ENCODE measurements at places on chromosomes 7 and 10.

DNA sequence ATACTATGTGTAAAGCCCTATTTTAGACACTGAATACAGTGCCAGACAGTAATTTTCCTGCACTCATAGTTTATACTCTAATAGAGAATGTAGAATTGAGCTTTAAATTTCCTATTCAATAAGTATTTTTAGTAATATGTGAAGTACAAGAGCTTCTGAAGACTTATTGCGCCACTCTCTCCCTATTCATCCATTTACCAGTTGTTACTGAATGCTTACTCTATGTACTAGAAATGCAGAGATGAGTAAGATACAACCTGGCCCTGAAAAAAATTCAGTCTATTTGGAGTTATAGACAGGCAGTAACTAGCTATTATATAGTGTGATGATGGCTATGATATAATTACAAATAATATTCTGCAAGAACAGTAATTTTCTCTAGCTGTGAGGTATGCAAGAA is 98.8 kb downstream of the ADK start:
- DNase-seq, result no peak

DNA sequence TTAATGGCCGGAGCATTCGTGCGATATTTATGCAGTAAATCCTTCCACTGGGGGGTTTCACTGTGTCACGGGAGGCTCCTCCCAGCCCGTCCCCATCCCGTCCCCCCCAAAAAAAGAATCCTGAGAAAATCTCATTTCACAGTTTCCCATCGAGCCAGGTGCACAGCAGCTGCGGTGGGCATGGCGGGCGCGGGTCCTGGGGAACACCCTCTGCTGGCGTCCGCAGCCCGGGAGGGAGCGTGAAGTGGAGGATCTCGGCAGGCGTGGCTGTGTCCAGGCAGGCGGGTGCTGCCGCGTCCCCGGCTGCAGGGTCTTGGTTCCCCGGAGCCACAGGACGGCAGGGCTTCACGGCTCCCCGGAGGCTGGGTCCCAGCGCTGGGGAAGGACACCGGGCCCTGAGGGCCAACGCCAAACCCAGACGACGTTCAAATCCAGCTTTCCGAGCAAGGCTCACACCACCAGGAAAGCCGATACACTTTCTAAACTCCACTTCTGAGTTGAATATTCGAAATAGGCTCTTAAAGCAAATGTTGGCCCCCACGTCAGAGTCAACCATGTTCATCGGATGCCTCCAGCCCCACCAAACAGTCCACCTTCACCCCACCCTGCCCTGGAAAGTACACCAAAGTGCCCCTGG is 55.7 kb downstream of the PDGFA start:
- no peak for DNase-seq

- DNase-seq, result no peak
Measured at GRCh38 chr10:72035252-72035887, 53.0 kb downstream of the SPOCK2 start.

GRCh38 chr10:114571316-114571999 is 86.6 kb downstream of the ABLIM1 start:
- DNase-seq, result no peak

Measured in stimulated activated CD4-positive, alpha-beta T cell treated with anti-CD3 and anti-CD28 coated beads, Interleukin-2, amount 100 ng/mL, for 48 hours (primary cell).